ENCODE measurements at places on chromosomes 11 and 22. TPM values are rescaled to one million over a fixed set of nuclear protein-coding genes. Genes with fewer than 3 reads are reported as not detected.

RAB36 gene
- total RNA-seq, result 5.6 TPM

VPREB3 gene
- not detected for total RNA-seq

ATP5MG gene
- 34.8 TPM for total RNA-seq

INPP5J gene
- under 0.01 TPM for total RNA-seq

LARGE2 gene
- under 0.01 TPM for total RNA-seq

RAB38 gene
- 2.9 TPM for total RNA-seq

MS4A6A gene
- total RNA-seq, result 0.15 TPM

OR56A1 gene
- total RNA-seq, result under 0.01 TPM

NAALAD2 gene
- 2.5 TPM for total RNA-seq

IGLL1 gene
- total RNA-seq, result not detected
